Naive thymus-derived CD8-positive, alpha-beta T cell (primary cell): ENCODE measurements at places on chromosomes 5 and 9. TPM values are rescaled to one million over a fixed set of nuclear protein-coding genes. Genes with fewer than 3 reads are reported as not detected.

Gene QSOX2
- polyA plus RNA-seq = 0.86 TPM

Gene SMIM32
- polyA plus RNA-seq = not detected

Gene PPP1R26
- not detected for polyA plus RNA-seq

DNA sequence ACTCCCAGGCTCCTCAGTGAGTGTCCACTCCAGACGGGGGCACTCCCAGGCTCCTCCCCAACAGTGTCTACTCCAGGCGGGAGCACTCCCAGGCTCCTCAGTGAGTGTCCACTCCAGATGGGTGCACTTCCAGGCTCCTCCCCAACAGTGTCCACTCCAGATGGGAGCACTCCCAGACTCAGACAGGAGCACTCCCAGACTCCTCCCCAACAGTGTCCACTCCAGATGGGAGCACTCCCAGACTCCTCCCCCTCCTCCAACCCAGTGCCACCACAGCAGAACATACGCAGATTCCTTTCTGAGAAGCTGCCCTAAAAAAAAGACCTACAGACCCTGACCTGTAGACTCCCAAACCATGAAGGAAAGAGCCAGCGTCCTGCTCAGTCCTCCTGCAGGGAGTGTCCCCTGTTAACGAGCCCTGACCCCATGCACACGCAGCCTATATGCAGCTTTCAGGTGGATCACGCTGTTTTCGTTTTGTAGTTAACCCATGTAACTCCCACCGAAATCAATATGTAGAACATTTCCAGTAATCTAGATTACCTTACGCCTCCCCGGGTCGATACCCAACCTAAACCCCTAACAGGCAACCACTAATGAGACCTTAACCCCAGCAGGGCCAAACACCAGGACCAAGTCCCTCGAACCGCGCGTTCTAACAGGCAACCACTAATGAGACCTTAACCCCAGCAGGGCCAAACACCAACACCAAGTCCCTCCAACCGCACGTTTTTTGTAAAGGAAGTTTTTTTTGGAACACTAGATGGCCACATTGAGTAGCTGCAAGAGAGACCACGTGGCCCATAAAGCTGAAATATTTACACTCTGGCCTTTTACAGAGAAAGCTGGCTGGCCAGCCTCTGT, 15.7 kb downstream of the PNPLA7 start:
- H3K4me3 ChIP-seq = peak overlapping the region; percentile 43
- H3K27ac ChIP-seq = peak overlapping the region; percentile 52
- peaks cover 26% of the 10 kb centered on the region for H3K4me1 ChIP-seq
- H3K27me3 ChIP-seq = no peaks in the 10 kb centered on the region

GRCh38 chr9:124855944-124856765, 2.9 kb downstream of the WDR38 start:
- peaks cover 7% of the 10 kb centered on the region for H3K36me3 ChIP-seq
- H3K27me3 ChIP-seq = no peaks in the 10 kb centered on the region

Gene SREK1IP1
- 21.3 TPM for polyA plus RNA-seq

DNA sequence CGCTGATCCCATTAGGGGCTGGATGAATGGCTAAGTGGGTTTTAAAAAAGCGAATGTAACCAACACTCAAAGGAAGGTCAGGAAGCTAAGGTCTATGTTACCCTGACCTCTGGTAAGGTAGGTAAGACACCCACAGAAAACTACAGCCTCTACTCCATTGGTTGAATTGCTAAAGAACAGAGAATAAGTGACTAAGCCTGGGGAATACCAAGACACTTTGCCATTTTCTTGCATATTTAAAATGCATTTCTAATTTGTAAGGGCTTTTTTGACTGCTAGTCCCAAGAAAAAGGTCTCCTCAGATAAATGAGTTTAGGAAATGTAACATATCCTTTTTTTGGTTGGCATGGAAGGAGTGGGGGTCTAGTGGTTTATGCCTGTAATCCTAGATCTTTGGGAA, 368.7 kb downstream of the BNC2 start:
- no peak overlapping the region for H3K27ac ChIP-seq
- no peak overlapping the region for H3K4me3 ChIP-seq

DNA sequence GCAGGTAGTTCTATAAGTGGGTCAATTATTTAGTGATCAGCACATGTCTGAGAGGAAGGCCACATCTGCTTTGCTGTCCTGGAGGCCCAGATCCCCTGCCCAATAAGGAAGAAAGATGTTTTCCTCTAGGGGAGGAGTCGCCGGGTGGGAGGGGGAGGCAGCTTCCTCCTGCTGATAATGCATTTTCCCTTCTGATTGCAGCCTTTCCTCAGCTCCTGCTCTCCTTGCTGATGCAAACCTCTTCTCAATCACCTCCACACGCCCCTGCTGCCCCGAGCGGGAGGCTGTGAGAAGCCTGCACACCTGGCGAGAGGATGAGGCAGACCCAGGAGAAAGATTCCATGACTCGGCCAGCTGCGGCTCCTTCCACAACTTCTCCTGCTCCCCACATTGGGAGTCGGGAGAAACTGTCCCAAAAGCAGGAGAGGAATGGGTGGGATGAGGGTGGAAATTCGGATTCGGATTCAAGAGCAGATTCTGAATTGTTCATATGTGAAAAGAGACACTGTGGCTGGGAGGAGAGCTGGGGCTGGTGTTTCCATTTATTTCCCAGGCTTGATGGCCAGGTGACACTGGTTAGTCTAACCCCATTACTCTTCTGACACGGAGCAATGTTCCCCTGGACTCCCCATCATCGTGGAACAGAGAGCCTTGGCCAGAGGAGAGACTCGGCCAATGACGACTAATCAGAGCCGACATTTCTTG, 6.8 kb upstream of the NTNG2 start:
- H3K4me3 ChIP-seq = no peak overlapping the region
- no peaks in the 10 kb centered on the region for H3K36me3 ChIP-seq

DNA sequence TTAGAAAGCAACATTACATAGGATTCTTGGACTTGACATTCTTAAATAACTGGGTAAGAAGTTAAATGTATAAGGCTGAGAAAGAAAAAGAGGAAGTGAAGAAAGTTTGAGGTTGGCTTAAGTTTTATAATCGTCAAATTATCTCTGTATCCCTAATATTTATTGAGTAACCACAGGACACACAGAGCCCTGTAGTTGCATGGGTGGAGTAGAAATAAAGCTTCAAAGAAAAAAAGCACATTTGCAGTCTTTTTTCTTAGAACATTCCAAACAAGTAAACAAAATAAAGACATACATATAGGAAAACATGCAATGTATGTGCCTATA, 137.0 kb downstream of the CCDC192 start:
- H3K4me3 ChIP-seq = no peak overlapping the region
- peaks cover 9% of the 10 kb centered on the region for H3K27me3 ChIP-seq
- no peaks in the 10 kb centered on the region for H3K36me3 ChIP-seq
- no peaks in the 10 kb centered on the region for H3K4me1 ChIP-seq

Gene GNG10
- polyA plus RNA-seq = 22.7 TPM

Gene NR2F1
- not detected for polyA plus RNA-seq

GRCh38 chr5:180162304-180162661, 46.7 kb downstream of the RASGEF1C start:
- no peak overlapping the region for H3K4me3 ChIP-seq
- no peaks in the 10 kb centered on the region for H3K36me3 ChIP-seq
- H3K4me1 ChIP-seq = no peaks in the 10 kb centered on the region

DNA sequence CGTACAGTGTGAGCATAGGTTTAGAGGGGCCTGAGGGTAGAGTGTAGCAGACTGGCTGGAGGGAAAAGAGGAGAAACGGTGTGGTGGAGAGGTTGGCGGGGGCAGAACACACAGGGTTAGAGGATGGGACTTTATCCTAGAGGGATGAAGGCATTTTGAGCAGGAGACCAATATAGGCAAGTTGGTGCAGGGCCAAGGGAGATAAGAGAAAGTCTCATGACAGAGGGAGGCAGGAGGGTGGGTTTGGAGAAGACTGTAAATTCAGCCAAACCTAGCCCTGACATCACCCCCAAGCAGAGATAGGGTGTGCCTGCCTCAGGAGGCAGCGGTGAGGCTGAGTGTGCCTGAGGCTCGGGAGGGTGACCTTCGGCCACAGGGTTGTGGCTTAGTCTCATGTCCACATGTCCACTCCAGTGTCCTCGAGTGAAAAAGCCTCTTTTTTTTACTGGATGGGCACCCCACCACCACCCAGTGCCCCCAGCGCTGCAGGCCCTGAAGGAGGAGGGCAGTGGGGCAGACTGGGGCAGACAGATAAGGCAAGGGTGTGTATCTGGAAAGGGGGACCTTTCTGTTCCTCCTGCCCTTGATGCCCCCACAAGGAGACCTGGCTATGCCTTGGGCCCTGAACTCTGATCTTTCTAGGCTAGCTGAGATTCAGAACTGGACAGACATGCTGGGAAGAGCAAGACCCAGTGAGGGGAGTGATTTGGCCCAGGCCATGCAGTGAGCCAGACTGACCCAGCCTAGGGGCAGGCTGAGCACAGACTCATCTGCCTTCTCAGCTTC, 108.7 kb downstream of the RGS3 start:
- no peak for DNase-seq
- H3K27ac ChIP-seq = peak overlapping the region; percentile 88
- H3K36me3 ChIP-seq = no peaks in the 10 kb centered on the region
- H3K4me1 ChIP-seq = peaks cover 73% of the 10 kb centered on the region
- no peak overlapping the region for H3K4me3 ChIP-seq

Gene TTLL11
- polyA plus RNA-seq = 6.1 TPM

Gene SHISAL2B
- polyA plus RNA-seq = not detected

Gene IGFBPL1
- polyA plus RNA-seq = not detected

Gene SOHLH1
- not detected for polyA plus RNA-seq

DNA sequence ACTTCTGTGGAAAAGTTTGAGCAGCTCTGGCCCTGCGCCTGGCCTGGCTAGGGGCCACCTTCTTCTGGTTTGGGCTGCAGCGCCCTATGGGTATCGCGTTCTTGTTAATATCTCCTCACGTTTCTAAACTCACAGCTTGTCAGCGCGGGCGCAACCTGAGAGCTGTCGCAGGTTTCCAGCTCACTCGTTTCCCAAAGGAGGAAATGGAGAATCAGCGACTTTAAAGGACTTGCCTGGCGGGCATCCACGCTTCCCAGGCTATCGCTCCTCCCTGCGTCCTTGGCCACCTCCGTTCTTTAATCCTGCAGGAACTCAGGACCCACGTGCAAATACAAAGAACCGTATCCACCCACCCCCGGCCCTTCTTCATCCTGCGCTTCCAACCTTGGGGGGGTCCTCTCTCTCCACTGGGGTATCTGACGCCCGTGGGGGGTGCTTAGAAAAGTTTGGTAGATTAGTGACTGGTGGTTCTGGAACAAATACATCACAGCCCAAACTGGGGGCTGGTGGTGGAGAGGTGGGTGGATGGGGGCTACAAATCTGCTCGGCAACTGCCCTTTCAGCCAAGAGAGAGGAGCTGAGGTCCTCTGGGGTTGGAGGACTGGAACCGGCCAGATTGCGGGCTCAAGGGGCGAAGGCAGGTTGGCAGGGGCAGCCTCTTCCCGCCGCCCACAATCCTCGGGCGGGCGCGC, 578 bp upstream of the PSAT1 start:
- no peaks in the 10 kb centered on the region for H3K27me3 ChIP-seq
- DNase-seq = no peak
- H3K4me1 ChIP-seq = peaks cover 30% of the 10 kb centered on the region
- peak overlapping the region; percentile 93 for H3K4me3 ChIP-seq
- peak overlapping the region; percentile 69 for H3K27ac ChIP-seq

GRCh38 chr5:113052041-113052795, 75.6 kb downstream of the DCP2 start:
- peaks cover 11% of the 10 kb centered on the region for H3K4me1 ChIP-seq
- peaks cover 22% of the 10 kb centered on the region for H3K36me3 ChIP-seq
- no peak for DNase-seq
- no peak overlapping the region for H3K27ac ChIP-seq
- no peaks in the 10 kb centered on the region for H3K27me3 ChIP-seq

GRCh38 chr9:136511670-136512592, 29.1 kb upstream of the SEC16A start:
- H3K27ac ChIP-seq = no peak overlapping the region
- H3K4me3 ChIP-seq = no peak overlapping the region
- no peak for DNase-seq
- H3K36me3 ChIP-seq = peaks cover 2% of the 10 kb centered on the region
